Aorta (tissue), 5 donors: ENCODE measurements at places on chromosomes 6 and 20.

DNA sequence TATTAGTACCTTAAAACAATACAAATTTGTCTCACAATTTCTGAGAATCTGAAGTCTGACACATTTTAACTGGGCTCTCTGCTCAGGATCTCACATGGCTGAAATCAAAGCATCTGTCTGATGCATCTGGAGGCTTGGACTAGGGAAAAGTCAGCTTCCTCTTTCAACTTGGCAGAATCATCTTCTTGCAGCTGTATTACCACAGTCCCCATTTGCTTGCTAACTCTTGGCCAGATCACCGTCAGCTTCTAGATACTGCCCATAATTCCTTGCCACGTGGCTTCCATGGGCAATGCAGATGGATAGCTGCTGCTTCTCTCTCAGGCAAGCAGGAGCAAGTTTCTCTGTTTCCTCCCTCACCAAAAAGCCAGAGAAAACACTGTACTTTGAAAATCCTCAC is 1106.4 kb upstream of the CITED2 start:
- H3K36me3 ChIP-seq = no peaks in the 10 kb centered on the region
- no peak overlapping the region for H3K4me3 ChIP-seq
- no peak for DNase-seq
- no peak overlapping the region for H3K27ac ChIP-seq
- H3K4me1 ChIP-seq = peaks cover 2% of the 10 kb centered on the region
- H3K27me3 ChIP-seq = no peaks in the 10 kb centered on the region

DNA sequence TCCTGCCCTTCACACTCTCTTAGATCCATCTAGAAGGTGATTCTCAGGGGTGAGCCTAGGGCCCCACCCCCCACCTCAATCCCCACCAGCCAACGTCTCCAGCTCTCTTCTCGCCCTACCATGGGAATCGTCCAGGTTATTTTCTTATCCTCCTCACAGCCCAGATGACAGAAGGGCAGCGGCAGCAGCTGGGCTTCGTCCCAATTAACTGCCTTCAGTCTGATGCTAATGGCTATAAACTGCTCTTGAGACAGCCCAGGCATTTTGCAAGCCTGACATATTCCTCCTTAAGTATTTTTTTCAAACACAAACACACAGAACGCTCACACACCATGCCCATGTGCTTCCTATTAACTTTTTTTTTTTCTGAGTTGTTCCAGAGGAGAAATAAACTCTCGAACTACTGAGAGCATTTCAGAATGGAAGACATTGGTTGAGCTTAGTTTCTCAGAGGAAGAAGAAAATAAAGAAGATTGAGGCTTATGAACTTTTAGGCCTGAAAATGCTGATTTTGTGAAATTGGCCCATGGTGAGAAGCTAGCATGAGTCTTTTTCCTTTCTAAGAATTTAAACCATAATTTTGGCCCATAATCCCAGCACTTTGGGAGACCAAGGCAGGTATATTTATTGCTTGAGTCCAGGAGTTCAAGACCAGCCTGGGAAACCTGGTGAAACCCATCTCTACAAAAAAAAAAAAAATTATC is 124.6 kb downstream of the EYA2 start:
- H3K36me3 ChIP-seq = no peaks in the 10 kb centered on the region
- DNase-seq = no peak
- no peak overlapping the region for H3K4me3 ChIP-seq

DNA sequence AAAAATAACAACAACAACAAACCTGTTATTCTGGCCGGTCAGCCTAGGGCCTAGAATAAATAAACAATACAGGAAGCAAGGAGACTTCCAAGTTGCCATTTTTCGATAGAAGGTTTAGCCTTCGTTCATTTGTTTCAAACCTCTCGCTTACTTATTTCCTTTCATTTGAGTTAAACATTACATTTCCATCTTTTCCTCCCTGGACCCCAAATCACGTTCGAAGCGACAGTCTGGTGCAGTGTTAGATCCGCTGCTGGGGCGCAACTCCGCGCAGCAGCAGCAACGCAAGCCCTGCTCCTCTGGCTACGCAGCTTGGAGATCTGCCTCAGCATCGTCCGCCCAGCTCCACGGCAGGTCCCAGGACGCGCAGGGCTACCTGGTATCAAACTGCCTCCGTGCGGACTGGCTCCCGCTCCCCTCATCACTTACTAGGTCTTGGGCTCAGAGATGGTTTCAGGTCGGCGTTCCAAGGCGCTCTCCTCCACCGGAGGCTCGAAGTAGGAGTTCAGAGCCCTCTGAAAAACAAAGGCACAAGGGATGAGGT is 530 bp downstream of the TDP2 start:
- no peaks in the 10 kb centered on the region for H3K36me3 ChIP-seq
- H3K27ac ChIP-seq = no peak overlapping the region
- peak overlapping the region; percentile 73 for H3K4me3 ChIP-seq
- DNase-seq = peak; percentile 49

- no peaks in the 10 kb centered on the region for H3K27me3 ChIP-seq
- H3K27ac ChIP-seq = no peak overlapping the region
- H3K4me1 ChIP-seq = peaks cover 4% of the 10 kb centered on the region
- no peak overlapping the region for H3K4me3 ChIP-seq
Observed at GRCh38 chr20:9311132-9311531, 203.3 kb upstream of the LAMP5 start.

DNA sequence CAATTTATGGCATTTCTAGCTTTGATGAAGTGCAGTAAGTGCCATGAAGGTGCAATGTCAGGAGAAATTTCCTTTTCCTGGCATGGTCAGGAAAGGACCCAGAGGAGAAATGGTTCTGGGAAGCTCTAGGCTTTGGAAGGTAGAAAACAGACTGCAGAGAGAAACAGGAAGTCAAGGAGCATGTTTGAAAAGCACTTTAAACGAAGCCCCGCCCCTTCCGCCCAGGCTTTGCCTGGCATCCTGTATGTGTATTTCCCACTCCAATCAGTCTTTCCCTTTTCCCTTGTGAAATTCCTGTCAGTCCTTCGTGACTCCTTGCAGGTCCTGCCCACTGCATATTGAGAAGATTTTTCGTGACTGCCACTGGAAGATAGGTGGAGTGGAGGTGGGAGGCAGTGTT is 320.9 kb upstream of the SASH1 start:
- H3K27me3 ChIP-seq = peaks cover 1% of the 10 kb centered on the region
- no peak overlapping the region for H3K4me3 ChIP-seq
- no peaks in the 10 kb centered on the region for H3K36me3 ChIP-seq

DNA sequence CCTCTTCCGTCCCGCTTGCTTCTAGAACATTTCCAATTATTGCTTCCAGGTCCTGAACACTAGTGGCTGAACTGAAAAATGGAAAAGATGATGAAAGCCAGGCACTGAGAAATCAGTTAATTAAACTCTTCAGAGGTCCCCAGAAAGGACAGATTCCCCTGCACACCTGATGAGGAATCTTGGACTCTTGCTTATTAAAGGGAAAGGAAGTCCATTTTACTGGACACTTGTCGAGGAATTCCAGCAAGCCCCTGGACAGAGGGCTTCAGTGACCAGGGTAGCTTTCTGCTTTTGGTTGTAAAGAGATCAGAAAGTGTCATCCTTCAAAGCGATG is 47.8 kb upstream of the CDYL start:
- H3K36me3 ChIP-seq = no peaks in the 10 kb centered on the region
- no peak overlapping the region for H3K4me3 ChIP-seq
- no peaks in the 10 kb centered on the region for H3K4me1 ChIP-seq
- DNase-seq = no peak
- no peak overlapping the region for H3K27ac ChIP-seq

GRCh38 chr6:56370127-56370540 is 122.8 kb upstream of the COL21A1 start:
- peaks cover 9% of the 10 kb centered on the region for H3K4me1 ChIP-seq
- peak overlapping the region; percentile 84 for H3K27ac ChIP-seq
- H3K4me3 ChIP-seq = no peak overlapping the region

DNA sequence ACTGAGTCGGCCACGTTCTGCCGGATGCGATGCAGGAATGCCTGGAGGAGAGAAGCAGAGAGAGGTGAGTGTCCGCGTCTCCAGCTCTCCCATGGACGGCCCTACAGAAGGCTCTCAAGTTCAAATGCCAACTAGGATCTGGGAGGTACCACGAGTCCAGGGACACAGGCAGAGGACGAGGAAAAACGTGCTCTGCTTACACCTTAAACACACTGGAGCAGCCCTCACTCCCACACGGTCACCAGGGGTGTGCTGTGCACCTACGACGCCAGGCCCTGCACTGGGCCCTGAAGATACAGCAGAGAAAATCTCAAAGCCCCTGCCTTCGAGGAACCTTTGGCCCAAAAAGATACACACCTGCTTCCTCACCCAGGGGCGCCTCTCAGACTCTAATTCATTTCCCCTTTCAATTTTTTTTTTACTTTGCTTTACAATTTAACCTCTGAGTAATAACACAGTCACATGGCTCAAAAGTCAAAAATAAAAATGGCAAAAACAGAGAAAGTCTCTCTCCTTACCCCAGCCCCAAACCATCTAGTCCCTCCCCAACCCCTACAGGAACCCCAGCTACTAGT is 79.9 kb downstream of the PREX1 start:
- no peaks in the 10 kb centered on the region for H3K4me1 ChIP-seq
- H3K36me3 ChIP-seq = peaks cover 4% of the 10 kb centered on the region
- H3K27me3 ChIP-seq = no peaks in the 10 kb centered on the region
- DNase-seq = peak; percentile 69

GRCh38 chr20:4999788-5000187 is 1.5 kb downstream of the SLC23A2 start:
- H3K27ac ChIP-seq = no peak overlapping the region
- H3K4me3 ChIP-seq = no peak overlapping the region
- DNase-seq = no peak
- H3K36me3 ChIP-seq = no peaks in the 10 kb centered on the region

DNA sequence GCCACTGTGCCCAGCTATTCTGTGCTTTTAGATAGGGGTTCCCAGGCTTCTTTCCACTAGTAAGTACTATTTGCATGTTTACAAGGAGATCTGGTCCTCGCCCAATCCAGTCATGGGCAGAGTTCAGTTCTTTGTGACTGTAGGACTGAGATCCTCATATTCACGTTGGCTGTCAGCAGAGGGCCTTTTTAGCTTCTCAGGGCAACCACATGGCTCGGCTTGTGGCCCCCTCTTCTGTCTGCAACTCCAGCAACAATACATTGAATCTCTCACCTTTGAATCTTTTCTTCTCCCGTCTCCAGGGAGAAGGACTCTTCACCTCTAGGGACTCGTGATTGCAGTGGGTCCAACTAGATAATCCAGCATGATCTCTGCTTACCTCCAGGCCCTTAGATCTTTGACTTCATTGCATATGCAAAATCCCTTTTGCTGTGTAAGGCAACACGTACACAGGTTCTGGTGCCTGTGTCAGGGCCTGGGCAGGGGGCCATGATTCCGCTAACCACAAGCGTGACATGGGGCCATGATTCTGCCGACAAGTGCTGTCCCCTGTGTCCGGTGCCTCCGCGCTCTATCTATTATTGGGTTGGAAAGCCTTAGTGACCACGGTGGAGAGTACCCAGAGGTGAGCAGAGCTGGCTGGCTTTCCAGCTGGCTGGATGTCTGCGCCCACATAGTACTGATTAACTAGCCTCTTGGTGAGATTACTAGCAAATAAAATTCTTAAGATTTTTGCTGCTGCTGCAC is 5.1 kb downstream of the CCR6 start:
- H3K36me3 ChIP-seq = no peaks in the 10 kb centered on the region
- H3K4me1 ChIP-seq = no peaks in the 10 kb centered on the region
- DNase-seq = no peak
- H3K27me3 ChIP-seq = no peaks in the 10 kb centered on the region
- H3K4me3 ChIP-seq = no peak overlapping the region
- no peak overlapping the region for H3K27ac ChIP-seq

GRCh38 chr6:16760516-16761470 is at the start of gene ATXN1:
TSS of gene ATXN1 (minus strand) at chr6:16761460.
- peak within 1 kb of the TSS; percentile 96 for H3K27ac ChIP-seq
- H3K27me3 ChIP-seq = no peaks in the 10 kb centered on the region
- H3K4me3 ChIP-seq = peak within 1 kb of the TSS; percentile 99

DNA sequence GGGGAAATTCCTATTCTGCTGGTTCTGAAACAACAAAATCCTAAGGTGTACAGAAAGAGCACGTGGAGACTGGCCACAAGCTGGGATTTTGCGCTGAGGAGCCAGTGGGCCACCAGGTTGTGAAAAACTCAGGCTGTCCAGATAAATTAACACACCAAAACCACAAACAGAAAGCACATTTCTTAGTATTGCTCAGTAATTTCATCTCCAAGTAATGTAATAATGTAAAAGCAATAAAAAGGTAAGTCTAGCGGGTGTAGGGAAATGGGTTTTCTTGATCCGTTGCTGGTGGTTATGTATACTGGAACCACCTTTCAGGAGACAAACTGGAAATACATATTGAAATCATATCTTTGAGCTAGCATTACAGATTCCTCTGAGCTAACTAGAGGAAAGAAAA is 195.6 kb upstream of the CNR1 start:
- DNase-seq = no peak
- H3K36me3 ChIP-seq = no peaks in the 10 kb centered on the region
- H3K27me3 ChIP-seq = no peaks in the 10 kb centered on the region

- no peak overlapping the region for H3K27ac ChIP-seq
- no peaks in the 10 kb centered on the region for H3K36me3 ChIP-seq
- H3K4me1 ChIP-seq = no peaks in the 10 kb centered on the region
- no peak for DNase-seq
- H3K4me3 ChIP-seq = no peak overlapping the region
Observed at GRCh38 chr6:28929887-28930620, 6.3 kb upstream of the TRIM27 start.

GRCh38 chr20:59678288-59678687 is 73.9 kb downstream of the PHACTR3 start:
- DNase-seq = no peak
- no peaks in the 10 kb centered on the region for H3K27me3 ChIP-seq
- H3K4me1 ChIP-seq = no peaks in the 10 kb centered on the region
- no peak overlapping the region for H3K27ac ChIP-seq

GRCh38 chr6:134846031-134846430 is 103.9 kb downstream of the ALDH8A1 start:
- no peak overlapping the region for H3K4me3 ChIP-seq
- DNase-seq = no peak
- H3K36me3 ChIP-seq = no peaks in the 10 kb centered on the region
- H3K27ac ChIP-seq = no peak overlapping the region
- no peaks in the 10 kb centered on the region for H3K27me3 ChIP-seq

DNA sequence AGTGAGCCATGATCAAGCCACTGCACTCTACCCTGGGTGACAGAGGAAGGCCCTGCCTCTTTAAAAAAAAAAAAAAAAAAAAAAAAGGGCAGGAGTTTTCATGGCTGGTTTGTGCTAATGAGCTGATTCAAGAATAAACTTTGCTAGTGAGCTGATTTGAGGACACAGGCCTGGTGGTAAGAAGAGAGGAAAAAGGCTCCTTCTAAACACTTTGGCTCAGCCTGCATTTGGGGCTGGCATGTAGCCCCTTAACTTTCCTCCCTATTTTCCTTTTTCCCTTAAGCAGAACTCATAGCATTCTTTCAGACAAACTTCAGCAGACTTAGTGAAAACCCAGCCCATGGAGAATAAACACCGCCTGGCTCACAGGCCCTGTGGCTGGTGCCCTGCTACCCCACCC is 432.7 kb downstream of the PTPRT start:
- no peaks in the 10 kb centered on the region for H3K36me3 ChIP-seq
- no peaks in the 10 kb centered on the region for H3K4me1 ChIP-seq
- DNase-seq = no peak

DNA sequence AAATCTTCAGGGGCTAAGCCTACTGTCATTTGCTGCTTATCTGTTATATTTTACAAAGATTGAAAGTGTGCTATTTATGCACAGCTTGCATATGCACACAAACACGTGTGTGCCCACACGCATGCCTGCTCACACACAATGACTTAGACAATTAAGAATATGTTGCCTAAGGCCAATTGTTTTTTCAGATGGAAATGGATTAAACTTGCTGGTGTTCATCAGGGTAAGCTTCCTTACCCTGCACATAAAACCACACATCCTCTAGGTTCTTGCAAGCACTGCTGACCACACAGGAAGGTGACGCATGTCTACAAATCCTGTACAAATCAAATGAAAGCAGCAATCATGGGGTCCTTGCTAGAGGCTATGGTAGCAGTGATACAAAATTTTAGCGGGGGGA is 58.4 kb downstream of the GJA10 start:
- H3K4me3 ChIP-seq = no peak overlapping the region
- no peak for DNase-seq
- no peak overlapping the region for H3K27ac ChIP-seq
- H3K36me3 ChIP-seq = no peaks in the 10 kb centered on the region
